CMK (cell line): ENCODE measurements at places on chromosomes 16 and 17.

- DNase-seq, result no peak
These were observed 115.4 kb upstream of the CDC42EP4 start for GRCh38 chr17:73427198-73427597.

DNA sequence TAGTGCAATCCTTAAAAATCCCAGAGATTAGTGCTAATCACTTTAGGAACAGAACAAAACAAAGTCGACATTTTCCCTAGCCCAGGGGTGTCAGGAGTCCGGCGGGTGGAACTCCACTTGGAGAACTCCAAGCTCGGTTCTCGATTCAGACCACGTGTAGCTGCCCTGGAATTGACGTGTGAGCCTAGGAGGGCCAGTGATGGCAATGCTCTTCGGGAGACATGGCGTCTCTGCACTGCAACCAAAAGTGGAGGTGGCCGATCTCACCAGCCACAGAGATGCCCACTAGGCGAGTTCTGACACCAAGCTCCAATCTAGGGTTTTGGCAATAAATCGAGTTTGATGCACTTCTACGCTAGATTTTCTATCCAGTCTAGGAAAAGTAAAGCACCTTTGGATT is 17.6 kb downstream of the MAP1LC3B start:
- DNase-seq, result no peak

DNA sequence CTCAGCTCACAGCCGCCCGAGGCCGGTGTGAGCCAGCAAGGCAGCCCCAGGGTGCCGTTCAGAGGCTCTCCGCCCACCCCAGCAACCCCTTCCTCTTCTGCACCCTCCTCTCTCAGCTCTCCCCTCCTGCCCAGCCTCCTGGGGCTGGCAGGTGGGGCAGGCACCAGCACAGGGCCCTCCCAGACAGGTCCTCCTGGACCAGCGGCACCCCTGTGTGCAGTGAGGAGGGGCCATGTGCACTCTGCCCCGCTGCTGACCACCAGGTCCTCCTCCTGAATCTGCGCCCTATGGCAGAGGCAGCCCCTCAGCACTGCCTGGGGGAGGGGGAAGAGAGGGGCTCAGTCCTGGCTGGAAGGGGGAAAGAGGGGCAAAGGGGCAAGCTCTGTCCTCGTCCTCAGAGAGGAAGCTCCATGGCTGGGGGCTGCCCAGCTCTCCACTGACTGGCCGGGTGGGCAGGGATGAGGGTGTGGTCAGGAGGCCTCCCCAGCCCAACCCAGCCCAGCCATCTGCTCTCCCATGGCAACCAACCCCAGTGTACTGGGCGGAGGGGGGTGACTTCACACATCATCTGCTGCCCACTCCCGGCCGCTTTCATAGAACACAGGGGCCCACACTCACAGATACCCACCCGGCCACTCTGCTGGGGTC is 5.4 kb upstream of the BCAR1 start:
- DNase-seq, result no peak

GRCh38 chr16:77724174-77724573 is 1.9 kb downstream of the NUDT7 start:
- DNase-seq, result no peak

GRCh38 chr17:58279016-58279711 is 1.6 kb downstream of the MPO start:
- DNase-seq, result no peak

DNA sequence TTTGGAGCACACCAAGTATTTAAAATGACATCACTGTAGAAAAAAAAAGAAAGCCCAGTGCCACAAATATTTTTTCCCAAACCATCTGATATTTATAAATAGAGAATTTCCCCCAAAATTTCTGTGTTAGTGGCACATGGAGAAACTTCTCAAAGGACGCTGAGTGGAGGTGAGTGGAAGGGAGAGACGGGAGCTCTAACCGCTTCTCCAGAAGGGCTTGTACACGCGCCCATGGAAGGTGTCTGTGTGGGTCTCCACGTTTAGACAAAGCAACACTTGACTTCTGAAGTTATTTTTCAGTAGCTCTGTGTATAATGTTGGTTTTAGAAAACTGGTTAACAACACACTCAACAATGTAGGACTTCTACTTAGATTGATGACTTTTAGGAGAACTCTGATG is 1.0 kb downstream of the MYOCD start:
- no peak for DNase-seq

GRCh38 chr17:5201011-5201410 is 9.3 kb upstream of the ZNF594 start:
- DNase-seq, result no peak

GRCh38 chr16:73499276-73499675 is 451.3 kb upstream of the ZFHX3 start:
- DNase-seq, result no peak

GRCh38 chr16:48184681-48185080 is 28.9 kb upstream of the ABCC12 start:
- no peak for DNase-seq
